HFF-Myc (cell line): ENCODE measurements at places on chromosomes 5 and 9.

DNA sequence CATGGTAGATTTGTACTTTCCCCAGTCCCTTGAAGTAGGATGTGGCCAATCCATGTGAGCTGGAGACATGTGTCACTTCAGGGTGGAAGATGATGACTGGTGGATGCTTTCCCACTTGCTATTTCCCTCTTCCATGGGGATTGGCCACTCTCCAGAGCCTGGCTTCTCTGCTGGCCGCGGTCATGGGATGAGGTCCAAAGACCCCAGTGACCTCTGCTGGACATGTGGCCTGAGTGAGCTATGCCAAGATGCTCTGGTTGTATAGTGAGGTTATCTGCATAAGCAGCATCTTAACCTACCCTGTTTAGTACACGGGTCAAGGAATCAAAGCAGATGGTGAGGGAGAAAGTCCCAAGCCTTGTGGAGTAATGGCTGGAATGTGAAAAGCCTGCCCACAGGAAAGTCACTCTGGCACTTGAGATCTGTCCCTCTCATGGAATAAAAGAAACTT lies 47.1 kb downstream of the SH3PXD2B start:
- DNase-seq, result no peak

GRCh38 chr9:117747386-117747970 lies 43.3 kb downstream of the TLR4 start:
- DNase-seq, result no peak

DNA sequence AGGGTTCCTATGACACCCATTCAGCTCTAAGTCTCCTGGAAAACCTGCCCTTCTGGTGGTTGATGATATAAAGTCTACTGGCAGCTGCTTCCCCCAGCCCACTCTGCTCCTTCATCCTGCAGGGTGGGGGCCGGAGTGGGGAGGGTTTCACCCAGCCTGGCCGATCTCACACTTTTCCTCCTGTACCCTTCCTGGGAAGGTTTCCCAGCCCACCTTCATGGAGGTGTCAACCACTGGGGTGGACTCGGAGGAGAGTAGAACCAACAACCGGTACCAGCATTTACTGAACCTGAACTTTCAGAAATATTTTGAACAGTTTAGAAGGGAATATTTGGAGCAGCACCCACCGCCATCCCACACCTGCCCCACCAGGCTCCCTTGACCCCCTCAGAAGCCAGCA lies 30.4 kb downstream of the ROR2 start:
- DNase-seq, result no peak

DNA sequence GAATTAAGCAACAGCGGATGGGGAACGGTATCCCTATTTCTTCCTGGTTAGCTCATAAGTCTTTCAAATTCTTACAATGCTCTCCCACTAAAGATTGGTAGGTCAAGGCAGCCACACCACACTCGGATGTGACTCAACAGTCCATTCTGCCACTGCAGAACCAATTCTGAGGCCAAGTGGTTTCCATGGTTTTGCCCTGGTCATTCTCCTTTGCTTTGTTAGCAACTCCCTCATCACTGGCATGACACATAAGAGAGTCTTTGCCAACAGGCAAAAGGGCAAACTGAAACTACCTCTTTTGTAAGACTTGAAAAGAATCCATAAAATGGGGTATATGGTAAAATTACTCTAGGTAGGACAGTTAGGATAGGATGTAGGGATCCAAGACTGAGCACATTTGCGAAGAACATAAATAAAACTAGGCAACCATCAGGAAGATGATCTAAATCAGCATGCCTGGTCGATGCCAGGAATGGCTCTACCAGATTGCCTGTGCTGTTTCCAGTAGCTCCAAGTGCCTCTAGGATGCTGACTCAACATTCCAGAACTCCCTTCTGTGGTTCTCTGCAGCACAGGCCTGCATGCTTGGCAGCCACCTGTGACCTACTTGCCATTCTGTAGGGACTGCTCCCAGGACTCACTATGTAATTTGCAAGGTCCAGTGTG lies 105.4 kb downstream of the DCP2 start:
- DNase-seq, result no peak

GRCh38 chr5:129977810-129978209 lies 73.5 kb downstream of the CHSY3 start:
- DNase-seq, result no peak

- DNase-seq, result no peak
These were observed 51.0 kb upstream of the FYB1 start for GRCh38 chr5:39270225-39270848.

DNA sequence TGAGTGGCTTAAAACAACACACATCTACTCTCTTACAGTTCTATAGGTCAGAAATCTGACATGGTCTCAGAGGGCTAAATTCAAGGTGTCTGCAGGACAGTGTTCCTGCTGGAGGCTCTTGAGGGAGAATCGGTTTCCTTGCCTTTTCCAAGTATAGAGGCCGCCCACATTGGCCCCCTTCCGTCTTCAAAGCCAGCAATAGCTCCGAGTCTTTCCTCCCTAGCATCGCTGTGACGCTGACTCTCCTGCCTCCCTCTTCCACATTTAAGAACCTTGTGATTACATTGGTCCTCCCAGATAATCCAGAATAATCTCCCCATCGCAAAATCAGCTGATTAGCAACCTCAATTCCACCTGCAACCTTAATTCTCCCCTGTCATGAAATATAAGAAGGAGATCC lies 81.3 kb upstream of the IER5L start:
- no peak for DNase-seq

DNA sequence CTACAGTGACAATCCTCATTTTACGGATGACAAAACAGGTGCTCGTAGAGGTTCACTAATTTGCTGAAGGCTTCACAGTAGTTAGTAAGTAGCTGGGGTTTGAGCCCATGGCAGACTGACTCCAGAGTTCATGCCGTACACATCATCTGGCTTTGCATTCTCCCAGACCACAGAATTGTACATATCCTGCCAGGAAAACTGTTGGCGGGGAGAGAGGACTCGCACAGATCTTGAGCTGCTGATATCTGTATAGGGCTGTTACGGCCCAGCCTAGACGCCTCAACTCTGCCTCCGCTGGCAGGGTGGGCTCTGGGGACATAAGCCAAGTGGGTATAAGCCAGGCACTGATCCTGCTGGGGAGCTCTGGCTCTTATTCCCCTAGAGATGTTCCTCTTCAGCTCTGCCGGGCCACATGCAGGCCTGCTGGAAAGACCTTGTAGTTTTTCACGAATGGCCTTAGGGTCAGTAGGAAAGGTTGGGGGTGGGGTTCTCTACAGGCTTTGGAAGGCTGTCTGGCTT lies 16.3 kb downstream of the LARP1 start:
- peak; percentile 50 for DNase-seq

- DNase-seq, result no peak
These were observed 166.4 kb upstream of the PIK3R1 start for GRCh38 chr5:68049053-68049713.

GRCh38 chr5:129591508-129592160 lies 131.5 kb downstream of the ADAMTS19 start:
- no peak for DNase-seq

DNA sequence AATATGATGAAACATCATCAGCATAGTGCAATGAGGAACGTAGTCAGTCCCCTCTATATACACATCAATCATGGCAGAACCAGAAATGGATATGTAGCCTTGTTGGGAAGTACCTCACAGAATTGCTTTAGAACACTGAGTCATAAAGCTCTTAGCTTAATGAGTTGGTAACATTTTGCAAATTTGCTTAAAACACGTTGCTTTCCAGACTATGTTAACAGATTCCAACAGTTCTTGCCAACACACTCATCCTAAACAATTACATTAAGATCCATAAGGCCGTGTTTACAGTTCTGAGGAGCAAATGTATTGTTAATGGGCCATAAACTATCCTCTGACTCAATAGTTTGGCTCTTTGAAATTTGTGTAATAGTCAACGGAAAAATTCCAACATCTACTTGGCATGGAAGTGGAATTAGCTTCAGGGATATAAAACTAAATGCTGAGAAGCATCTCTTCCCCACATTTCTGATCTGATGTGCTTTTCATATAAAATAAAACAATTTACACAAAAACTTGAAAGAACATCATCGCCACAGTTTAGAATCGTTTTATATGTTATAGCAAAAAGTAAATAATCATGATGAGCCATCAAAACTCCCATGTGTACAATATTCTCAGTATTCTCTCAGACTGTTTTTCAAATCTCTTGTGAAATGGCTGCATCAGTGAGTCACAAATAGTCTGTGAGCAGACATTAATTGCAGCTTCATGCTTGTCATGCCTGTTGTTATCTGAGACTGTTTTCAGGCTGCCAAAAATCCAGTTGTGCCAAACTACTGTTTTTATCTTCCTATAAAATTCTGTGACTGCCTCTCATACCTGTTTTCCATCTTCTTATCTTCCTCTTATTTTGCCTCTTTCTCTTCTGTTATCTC lies 291.9 kb downstream of the COX7C start:
- DNase-seq, result peak; percentile 62

- DNase-seq, result no peak
These were observed 117.2 kb downstream of the TRPM3 start for GRCh38 chr9:71004196-71004595.

- no peak for DNase-seq
These were observed 3.6 kb upstream of the CARD19 start for GRCh38 chr9:93092251-93092991.

- DNase-seq, result no peak
These were observed 7.4 kb downstream of the GALNT10 start for GRCh38 chr5:154197801-154198491.

GRCh38 chr5:149901511-149901910 lies 43.1 kb downstream of the PDE6A start:
- DNase-seq, result no peak

GRCh38 chr5:150461231-150461630 lies 11.7 kb upstream of the RPS14 start:
- DNase-seq, result no peak

GRCh38 chr9:127523312-127523851 lies 72.1 kb downstream of the LRSAM1 start:
- DNase-seq, result no peak

DNA sequence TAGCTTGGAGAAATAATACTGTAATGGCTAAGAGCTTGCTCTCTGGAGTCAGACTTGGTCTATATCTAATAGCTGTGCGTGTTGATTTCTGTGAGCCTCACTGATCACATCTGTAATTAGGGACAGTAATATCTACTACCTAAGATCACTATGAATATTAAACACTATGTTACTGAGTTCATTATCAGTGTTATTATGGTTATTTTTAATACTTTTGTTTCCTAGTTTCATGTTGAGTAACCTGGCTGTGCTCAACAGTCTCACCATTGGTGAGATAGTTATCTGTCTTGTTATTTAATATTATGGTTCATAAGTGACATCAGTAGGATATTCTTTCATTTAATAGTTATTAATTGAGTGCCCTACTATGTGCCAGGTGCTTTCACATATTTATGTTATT lies 22.4 kb upstream of the CAVIN4 start:
- DNase-seq, result no peak

DNA sequence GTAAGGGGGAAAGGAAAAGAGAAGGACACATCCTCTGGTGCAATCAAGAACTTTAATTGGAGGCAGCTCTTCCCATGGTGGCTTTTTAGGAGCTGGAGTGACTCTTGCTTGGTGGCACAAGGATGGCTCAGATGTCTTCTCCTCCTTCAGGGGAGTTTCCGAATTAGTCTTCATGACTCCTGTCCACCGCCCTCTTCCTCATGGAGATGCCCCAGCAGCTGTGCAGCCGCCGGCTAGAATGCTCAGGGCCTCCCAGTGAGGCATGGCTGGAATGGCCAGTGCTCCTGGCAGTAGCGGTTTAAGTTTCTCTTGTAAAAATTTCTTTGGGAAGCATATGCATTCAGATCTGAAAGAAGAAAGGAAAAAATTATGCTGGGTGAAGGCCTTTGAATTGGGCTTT lies 8.8 kb upstream of the TEX53 start:
- DNase-seq, result no peak

- no peak for DNase-seq
These were observed 10.3 kb upstream of the IRGM start for GRCh38 chr5:150836064-150836463.

- no peak for DNase-seq
These were observed 515 bp upstream of the F2R start for GRCh38 chr5:76715486-76715735.

- no peak for DNase-seq
These were observed 1.7 kb upstream of the ACSL6 start for GRCh38 chr5:132013006-132013689.

GRCh38 chr9:77290373-77290772 lies 113.0 kb downstream of the VPS13A start:
- no peak for DNase-seq

DNA sequence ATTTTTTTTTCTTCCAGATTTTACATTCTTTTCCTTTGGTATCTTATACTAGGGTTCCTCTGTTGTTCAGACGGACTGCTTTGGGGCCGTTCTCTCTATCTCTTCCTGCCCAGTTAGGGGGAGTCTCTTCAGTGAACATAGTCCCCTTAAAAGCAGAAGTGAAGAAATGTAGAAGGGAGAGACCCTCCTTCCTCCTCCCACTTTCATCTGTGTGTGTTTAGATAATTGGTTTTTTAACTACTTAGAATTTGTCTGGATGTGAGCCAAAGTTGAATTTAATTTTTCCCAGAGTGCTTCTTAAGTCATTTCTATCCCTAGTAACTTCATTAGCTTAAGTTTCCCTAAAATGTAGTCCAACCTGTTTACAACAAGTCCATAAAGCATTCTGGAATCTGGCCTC lies 167.5 kb downstream of the HACD4 start:
- no peak for DNase-seq

DNA sequence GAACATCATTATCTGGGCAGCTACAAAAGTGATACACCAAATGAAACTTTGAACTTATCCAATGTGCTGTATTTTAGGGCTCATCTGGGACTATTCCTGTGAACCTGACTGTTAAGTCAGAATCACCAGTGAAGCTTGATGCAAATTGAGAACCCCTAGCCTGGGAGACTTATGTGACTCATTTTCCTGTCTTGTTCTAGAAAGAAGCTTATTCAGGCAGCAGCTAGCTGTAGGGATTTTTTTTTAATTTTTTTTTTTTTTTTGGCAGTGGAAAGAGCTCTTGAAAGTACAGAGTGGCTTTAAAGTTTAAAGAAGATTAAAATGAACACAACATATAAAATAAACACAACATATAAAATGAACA lies 81.1 kb upstream of the TNFAIP8 start:
- no peak for DNase-seq
